Stimulated activated CD4-positive, alpha-beta T cell treated with anti-CD3 and anti-CD28 coated beads, TNF-alpha, amount 100 ng/mL, for 1 hour (primary cell): ENCODE measurements at places on chromosomes 5 and 9.

- no peak for DNase-seq
Observed at GRCh38 chr9:11968631-11969030, 724.6 kb upstream of the TYRP1 start.

GRCh38 chr5:132714456-132715307 is 22.7 kb downstream of the KIF3A start:
- no peak for DNase-seq

DNA sequence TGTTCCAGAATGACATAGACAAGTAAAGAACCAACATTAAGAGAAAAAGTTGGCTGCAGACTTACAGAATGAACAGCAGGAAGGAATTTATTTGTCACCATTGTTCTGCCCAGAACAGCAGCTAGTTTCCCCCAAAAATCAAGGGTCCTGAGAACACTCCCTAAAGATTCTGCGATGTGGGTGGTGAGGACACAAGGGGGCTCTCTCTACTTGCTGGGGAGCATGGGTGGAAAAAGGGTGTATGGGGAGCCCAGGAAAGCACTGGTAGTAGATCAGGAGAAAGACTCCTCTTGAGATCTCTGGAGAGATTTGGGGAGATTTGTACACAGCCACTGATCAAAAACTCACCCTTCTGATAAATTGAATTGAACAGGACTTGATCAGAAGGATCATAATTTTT is 316.5 kb downstream of the KCTD16 start:
- DNase-seq, result no peak

DNA sequence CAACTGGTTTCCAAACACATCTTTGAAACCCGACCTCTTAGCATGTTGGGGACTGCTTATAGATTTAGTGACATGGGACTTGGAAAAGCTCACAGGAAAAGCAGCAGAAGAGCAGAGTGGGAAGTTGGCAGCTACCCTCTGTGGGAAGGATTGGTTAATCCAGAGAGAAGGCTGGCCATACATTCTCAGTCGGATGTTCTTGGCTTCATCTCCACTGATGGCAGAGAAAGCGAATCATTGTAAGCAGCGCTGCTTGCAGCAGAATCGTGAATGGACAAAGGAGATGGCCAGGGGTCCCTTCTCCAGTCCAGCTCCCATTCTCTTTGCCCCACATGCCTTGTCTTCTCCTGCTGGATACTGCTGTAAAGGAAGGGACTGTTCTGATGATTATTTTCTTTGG is 62.7 kb downstream of the MEGF10 start:
- no peak for DNase-seq

DNA sequence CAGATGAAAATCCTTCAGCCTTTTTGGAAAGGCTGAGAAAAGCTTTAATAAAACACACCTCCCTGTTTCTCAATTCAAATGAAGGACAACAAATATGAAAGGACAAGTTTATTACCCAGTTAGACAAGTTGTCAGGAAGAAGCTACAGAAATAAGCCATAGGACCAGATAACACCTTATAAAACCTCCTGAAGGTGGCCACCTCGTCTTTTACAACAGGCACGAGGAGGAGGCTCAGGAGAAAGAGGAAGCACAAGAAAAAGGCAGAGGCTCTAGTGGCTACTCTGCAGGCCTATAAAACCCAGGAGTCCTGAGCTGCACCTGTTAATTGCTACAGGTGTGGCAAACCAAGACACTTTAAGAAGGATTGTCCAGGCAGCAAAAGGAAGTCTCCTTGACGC is 352.1 kb upstream of the CDH18 start:
- no peak for DNase-seq

DNA sequence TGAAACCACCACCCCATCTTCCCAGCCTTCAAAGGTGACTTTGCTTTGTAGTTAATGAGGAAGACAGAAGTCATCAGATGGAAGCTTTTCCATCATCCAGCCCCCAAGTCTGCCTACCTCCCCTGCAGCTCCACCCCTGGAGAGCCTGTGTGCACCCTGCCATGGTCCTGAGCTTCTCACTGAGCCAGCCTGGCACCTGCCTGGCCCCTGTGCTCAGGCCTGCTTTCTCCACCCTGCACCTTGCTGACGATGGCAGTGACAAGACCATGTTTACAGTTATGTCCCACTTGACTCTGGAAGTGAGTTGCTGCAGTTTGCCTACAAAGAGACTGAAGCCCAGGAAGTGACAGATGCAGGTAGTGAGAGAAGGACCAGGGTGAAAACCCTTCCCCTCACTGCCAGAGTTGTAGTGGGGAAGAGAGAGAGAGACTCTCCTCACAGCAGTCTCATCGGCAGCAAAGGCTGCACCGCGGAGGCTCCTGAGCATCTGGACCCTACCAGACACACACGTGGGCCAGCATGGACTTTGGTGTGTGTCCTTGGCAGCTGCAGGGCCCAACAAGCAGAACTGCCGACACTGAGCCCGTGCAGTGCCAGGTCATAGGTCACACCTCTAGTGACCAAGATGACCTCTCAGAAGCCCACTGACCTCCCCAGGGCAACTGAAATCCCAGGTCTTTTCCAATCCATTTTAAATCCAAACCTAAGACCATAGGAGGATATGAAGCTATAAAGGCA is 107.1 kb downstream of the CACNA1B start:
- no peak for DNase-seq

- DNase-seq, result no peak
Observed at GRCh38 chr9:95516221-95516733, 494 bp downstream of the PTCH1 start.

DNA sequence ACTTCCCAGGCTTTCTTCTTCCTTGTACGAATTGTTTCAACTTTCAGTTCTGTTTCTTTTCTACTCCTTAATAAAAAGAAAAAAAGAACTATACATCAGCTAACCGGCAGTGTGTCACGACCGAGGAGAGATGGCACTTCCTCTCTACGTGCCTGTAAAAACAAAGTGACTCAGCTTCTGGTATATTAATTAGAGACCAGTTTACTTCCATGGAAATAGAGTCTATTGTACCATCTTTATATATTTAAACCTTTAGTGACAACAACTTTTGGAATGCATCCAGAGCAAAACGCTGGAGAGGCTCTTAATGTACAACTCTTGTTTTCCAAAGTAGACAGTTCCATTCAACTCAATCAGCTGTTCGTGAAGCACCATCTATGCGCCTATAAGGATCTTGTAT is 94.5 kb upstream of the LIFR start:
- DNase-seq, result no peak

DNA sequence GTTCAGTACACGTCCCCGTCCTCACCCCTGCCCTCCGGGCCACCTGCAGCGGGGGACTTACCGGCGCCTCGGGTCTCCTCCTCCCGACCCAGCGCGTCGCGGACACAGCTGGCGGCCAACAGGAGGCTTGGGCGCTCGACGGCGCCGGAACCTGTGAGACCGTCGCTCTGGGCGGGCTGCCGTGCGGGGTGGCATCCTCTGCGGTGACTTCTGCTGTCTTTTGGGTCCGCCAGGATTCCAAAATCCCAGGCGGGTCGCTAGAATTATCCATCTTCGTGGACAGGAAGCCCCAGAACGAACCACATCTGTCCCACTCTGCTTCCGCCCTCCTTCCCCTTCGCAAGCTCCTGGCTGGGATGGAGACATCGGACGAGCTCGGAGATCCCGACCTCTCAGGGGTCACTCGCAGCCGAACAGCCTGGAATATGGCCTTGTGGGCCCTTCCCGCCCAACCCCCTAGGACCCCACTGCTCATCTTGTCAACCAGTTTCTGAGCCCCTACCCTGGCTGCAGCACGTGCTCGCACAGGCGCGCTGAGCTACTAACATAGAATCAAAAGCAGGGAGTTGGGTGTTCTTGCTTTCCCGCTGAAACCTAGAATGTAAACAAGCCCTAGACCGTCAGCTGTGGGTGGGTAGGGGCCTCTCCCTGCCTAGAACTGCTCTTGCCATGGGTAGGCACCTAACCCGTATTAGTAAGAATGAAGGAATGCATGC is 947 bp upstream of the MARCHF3 start:
- peak; percentile 12 for DNase-seq

DNA sequence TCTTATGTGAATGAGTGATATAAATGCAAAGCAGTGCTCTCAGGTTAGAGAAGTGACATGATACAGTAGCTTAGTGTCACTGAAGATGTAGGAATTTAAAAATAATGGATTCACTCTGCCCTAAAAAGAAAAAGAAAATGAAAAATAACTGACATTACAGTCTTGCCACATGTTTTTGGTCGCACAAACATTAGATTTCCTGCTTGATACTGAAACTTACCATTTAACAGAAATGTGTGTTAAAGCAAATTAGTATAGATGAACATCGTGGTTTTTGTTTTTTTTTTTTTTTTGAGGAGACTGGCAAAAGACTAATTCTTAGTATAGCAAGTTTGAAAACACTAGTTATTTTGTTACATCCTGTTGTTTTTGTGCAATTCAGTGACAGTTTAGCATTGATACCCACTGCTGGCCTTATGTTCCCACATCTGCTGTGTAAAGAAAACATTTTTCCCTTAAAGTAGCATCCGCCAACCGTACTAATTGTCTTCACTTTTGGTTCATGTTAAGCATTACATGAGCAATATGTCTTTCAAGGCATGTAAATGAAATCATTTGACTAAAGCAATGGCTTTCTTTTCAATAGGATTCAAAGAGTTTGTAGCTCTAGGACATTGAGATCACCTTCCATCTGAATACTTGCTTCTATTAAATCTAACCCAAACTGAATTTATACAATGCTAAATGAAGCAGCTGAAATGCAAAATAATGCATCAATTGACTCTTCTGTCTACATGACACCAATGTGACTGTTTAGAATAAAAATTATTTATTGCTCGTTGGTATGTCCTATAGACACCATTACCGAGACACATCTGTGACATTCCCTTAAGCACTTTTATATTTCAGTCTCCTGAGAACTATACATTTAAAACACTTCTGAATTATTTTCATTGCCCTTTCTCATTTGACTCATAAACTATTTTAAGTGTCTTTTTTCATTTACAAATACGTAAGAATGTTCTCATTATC is 859.1 kb downstream of the MAT2B start:
- DNase-seq, result no peak

GRCh38 chr9:129757045-129757444 is 4.2 kb upstream of the PTGES start:
- no peak for DNase-seq

DNA sequence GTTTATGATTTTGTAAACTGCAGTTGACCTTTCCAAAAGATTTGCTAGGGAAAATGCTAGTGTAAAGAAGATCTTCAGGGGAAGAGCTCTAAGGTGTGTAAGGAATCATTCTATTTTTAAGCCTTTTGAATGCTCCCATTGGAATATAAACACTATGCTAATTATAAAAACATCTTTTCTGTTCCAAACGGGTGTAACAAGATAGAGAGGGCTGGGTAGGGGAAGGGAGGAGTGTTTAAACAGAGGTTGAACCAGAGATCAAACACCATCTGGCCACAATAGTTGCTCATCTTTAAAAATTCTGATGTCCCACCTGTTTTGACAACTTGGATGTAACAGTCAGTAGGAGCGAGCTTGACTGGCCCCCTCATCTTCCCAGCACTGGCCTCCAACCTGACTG is 38.4 kb downstream of the ZNF618 start:
- no peak for DNase-seq

- DNase-seq, result no peak
Observed at GRCh38 chr9:109411798-109412352, 86.2 kb downstream of the PTPN3 start.

DNA sequence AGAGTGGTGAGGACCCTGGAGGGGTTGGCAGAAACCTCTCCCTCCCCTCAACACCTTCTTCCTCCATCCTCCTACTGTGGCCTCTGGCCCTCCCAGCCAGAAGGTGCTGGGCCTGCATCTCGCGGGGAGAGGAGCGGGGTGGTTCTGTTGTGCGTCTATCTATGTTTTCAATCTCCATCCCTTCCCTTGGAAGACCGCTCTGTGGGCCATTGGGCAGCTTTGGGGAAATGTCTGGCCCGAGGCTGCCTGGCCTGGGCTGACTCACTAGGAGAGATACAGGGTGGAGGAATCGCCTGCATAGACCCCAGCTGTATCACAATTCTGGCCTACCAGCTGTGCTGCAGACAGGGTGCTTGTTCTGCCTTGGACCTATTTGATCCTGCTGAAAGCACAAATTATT is 48.4 kb upstream of the DAB2IP start:
- DNase-seq, result no peak

DNA sequence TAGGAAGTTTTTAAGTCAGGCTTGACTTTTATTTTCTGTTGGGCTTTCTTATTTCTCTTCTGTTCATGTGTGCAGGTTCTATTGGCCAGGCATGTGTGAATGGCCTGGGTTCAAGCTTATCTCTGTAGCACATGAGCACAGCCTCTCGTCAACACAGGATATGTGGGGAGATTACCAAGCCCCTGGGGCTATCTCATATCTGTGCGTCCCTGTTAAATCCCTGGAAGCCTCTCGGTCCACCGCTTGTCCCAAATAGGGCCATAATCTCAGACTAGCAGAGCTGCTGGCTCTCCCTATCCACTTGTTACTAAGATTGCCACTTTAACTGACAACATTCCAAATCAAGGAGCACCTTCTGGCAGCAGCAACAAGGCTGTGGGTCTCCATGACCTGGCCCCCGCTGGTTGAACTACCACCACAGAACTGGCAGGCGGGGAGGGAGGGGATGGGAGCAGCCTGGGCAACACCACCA is 28.4 kb upstream of the EBF1 start:
- no peak for DNase-seq

- no peak for DNase-seq
Observed at GRCh38 chr5:135207866-135208265, 173.8 kb upstream of the PITX1 start.

- no peak for DNase-seq
Observed at GRCh38 chr5:126143622-126144021, 279.6 kb upstream of the GRAMD2B start.

GRCh38 chr5:151016700-151017099 is 3.7 kb upstream of the GPX3 start:
- no peak for DNase-seq

DNA sequence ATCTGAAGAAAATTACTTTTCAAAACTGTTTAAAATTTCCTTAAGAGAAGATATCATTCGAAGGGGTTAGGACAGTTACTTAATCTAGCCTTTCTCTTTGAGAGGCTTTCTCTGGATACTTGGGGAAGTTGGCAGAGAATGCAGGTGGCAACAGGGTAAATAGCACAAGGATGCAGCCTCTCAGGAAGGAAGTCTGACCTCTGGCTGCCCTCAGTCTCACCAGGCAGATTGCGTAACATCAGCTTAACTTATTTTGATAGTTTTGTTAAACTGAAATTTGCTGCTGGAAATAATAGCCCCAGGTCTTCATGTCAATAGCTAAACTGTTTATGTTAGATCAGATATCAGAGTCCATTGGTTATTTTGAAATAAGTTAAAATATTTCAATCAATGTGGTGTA is 20.4 kb downstream of the CCDC192 start:
- DNase-seq, result no peak

- DNase-seq, result no peak
Observed at GRCh38 chr5:146785065-146785464, 93.5 kb downstream of the PPP2R2B start.

DNA sequence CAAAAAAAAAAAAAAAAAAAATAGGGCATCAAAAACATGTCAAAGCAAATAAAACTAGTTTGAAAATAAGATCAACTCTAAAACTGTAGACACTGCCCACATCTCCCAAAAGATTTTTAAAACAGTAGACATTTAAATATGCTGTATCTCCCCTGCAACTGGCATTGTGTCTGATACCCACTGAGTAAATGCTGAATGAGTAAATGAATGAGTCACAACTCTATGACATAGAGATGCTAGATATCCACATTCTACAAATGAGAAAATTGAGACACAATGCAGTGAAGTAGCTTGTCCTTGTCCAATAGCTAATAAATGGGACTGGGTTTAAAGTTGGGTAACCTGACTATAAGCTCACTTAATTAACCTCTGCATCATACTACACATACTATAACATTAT is 14.1 kb upstream of the MAP1B start:
- no peak for DNase-seq

GRCh38 chr5:74136276-74136825 is 504.2 kb downstream of the ENC1 start:
- no peak for DNase-seq
